ENCODE measurements at places on chromosomes 2 and 18.

- DNase-seq: no peak
These were observed 28.3 kb downstream of the BARD1 start for GRCh38 chr2:214781226-214781625.

- no peak for DNase-seq
These were observed 94.0 kb upstream of the ANKRD30BL start for GRCh38 chr2:132255714-132256113.

DNA sequence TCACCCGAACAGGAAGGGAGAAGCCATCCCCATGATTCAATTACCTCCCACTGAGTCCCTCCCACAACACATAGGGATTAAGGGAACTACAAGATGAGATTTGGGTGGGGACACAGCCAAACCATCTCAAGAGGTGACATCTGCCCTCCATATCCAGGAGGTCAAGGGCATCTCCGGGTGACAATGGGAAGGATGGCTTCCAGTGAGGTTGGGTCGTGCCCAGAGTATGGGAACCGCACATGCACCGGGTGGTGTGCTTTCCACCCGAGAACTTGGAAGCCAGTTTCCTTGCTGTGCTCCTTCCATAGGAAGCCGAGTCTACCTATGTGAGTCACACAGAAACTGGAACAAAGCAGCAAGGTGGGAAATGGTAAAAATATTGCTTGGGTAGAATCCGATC, 216.9 kb upstream of the SALL3 start:
- no peak for DNase-seq

GRCh38 chr2:9547262-9547991, 8.2 kb downstream of the ADAM17 start:
- DNase-seq: no peak

GRCh38 chr18:35756506-35757117, 175.1 kb downstream of the GALNT1 start:
- DNase-seq: peak; percentile 46

- peak; percentile 15 for DNase-seq
These were observed 84.4 kb downstream of the TGOLN2 start for GRCh38 chr2:85243101-85244072.

DNA sequence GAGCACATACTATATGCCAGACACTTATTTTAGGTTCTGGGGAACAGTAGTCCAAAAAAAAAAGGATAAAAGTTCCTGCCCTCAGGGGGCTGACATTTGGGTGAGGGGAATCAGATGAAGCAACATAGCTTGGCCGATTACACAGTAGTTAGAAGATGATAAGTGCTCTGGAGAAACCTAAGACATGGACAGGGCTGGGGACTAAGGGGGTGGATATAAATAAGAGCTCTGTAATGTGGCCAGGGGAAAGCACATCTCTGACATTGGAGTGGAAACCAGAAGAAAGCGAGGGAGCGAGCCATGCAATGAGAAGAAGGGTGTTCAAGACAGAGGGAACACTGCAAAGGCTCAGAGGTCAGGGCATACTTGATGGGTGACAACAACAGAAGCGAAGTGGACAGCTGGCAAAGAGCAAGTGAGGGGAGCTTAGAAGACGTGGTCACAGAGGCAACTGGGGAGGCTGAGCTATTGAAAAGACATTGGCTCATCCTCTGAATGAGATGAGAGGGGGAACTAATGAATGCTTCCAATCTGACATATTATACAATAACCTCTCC, 11.4 kb downstream of the TMEM182 start:
- DNase-seq: no peak

DNA sequence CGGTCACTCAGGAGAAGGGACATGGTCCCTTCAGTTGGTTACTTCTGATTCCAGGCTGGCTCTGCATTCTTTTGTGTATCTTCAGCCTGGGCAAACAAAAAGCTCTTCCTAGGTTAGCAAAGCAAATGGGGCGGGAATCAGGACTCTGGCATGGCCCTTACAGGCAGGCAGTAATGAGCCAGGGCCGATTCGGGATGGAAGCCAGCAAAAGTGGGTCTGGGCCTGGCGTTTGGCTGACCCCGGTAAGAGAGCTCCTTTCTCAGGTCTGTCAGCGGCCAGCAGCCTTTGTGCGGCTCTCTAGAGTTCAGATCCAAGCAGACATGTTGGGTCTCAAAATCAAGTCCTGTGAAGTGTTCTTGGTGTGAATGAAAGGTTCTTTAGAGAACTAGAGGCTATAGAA, 81.5 kb upstream of the EML6 start:
- DNase-seq: no peak

DNA sequence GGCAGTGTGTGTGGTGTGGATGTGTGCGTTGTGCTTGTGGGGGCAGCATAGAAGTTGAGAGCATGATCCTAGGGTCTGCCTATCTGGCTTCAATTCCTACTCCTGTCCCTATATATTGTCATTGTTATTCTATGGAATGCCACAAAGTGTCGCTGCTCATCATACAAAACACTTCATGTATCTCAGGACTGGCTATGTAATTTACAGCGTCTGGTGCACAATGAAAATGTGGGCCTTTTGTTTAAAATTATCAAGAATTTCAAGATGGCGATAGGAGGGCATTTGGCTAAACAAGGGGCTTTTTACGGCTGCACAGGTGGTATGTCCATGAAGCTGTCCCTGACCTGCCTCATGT, 3.4 kb downstream of the SERPINB2 start:
- peak; percentile 56 for DNase-seq

GRCh38 chr18:37309059-37309458, 256.5 kb downstream of the CELF4 start:
- DNase-seq: no peak

DNA sequence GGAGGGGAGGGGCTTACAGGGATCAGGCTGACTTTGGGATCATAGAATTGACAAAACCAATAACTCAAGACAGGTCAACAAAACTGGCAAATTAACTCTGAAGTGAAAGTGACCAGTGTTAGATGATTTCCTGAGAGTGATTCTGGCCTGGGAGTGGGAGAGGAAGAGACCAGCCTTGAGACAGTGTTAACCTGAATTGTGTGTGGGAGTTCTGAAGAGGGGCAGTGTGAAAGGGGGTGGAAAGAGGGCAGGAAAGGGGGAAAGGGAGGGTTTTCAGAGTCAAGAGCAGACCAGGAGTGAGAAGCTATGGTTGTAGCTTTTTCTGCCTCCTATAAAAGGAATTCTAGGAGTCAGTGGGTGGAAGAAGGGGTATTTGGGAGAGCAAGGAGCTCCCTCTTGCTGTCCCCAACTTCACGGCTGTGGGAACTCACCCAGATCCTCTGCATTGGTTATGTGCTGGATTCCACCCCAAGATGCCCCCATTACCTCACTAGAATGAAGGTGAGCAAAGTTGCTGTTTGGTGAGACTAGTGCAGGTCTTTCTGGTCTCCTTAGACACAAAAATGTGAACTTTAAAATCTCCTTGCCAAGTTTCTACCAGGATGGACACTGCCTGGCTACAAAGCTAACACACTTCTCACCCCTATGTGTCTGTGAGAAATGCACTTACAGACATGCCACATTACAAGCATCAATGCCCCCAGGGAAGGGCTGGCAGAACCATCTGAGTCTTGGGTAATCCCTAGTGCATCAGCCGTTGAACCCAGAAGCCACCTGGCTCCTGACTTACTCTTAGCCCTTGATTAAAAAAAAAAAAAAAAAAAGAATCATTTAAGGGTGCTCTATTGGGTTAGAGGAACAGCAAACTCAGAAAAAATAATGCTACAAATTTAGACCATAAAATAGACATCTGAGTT, 61.6 kb downstream of the BMP10 start:
- DNase-seq: peak; percentile 81

- peak; percentile 27 for DNase-seq
These were observed 26.4 kb downstream of the KCNIP3 start for GRCh38 chr2:95323347-95324155.
